ENCODE measurements at places on chromosomes 5 and 9.

GRCh38 chr5:157485811-157486210 lies 25.8 kb downstream of the NIPAL4 start:
- DNase-seq, result no peak

DNA sequence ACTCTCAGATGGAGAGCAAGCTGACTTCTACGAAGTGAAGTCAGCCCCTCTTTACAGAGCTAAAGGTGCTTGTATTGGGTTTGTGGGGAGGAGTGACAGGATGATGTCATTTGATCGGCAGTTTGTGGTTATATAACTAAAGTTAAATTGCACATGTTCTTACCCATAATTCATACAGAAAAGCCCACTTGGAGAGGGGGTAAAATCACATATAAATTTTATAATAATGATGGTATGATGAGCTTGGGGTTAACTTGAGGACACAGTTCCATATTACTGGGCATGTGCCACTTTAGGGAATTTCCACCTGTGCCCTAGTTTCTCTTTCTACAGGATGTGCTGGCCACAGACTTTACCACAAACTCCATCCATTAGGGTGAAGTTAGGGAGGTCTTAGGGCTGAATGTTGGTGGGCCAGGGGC lies 1178.6 kb upstream of the CDH9 start:
- no peak for DNase-seq

- DNase-seq, result no peak
Measured at GRCh38 chr9:130931508-130932254, 7.4 kb downstream of the FIBCD1 start.

DNA sequence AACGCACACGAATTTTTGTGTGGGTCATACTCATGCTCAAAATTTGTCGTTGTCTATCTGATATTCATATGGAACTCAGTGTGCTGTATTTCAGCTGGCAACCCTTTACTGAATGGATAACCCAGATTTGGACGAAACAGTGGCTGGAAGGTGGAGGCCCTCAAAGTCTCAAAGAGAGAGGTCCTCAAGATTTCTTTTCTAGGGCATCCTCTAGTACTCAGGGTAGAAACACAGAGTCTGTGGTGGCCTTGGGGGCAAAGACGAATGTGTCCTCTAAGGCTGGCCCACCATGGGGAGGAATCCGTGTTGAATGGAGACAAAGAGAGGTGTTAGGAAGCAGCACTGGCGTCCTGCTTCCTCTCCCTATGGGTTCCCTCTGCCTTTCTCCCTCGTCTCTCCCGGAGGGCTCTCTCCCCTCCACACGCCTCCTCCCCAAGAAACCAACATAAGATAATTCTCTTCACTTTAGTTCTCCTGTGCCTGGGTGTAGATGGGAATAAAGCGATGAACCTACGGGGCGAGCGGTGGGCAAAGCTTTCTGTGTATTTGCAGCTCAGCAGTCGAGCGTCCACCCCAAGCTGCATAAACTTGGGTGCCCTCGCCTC lies 333.7 kb downstream of the CWC27 start:
- DNase-seq, result no peak

- DNase-seq, result no peak
Measured at GRCh38 chr5:118405650-118406061, 582.7 kb downstream of the DTWD2 start.

- DNase-seq, result no peak
Measured at GRCh38 chr5:3634061-3634460, 38.4 kb downstream of the IRX1 start.

DNA sequence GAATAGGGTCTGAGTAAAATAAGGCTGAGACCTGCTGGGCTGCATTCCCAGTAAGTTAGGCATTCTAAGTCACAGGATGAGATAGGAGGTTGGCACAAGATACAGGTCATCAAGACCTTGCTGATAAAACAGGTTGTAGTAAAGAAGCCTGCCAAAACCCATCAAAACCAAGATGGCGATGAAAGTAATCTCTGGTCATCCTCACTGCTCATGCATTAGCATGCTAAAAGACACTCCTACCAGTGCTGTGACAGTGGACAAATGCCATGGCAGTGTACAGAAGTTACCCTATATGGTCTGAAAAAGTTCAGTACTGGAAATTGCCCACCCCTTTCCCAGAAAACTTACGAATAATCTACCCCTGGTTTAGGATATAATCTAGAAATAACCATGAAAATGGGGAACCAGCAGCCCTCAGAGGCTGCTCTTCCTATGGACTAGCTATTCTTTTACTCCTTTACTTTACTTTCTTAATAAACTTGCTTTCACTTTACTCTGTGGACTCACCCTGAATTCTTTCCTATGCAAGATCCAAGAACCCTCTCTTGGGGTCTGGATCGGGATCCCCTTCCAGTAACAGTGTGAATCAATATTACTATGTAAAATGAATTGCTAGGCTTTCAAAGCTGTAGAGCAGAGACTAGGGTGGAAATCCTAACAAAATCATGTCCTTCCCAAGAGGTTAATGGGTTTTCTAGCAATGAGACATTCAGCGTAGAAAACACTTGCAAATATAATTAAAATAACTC lies 257.8 kb downstream of the KIAA0825 start:
- no peak for DNase-seq

DNA sequence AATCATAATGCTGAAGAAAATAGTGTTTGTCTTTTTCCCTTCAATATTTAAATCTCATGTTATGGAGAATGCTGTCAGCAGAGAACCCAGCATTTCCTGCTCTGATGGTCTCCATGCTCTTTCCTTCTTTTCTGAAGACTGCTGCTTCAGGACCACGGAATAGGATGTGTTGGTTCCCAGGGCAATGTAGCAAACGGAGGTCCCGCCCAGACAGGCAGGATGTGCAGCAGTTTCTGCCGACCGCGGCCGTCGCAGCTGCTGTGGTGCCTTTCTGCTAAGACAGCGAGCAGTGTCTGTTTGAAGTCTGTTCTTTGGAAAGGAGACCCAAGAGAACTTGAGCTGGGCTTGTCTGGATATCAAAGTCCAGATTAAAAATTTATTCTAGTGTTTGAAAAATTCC lies 654.3 kb downstream of the CCDC171 start:
- DNase-seq, result no peak

GRCh38 chr5:173707392-173707791 lies 90.9 kb upstream of the BOD1 start:
- DNase-seq, result peak; percentile 57
